ENCODE measurements at places on chromosomes 5 and 9.
A peak's percentile ranks its signal among the peaks of the same experiment; 100 is the strongest.

GRCh38 chr9:123789554-123790292 is 140.2 kb downstream of the DENND1A start:
- DNase-seq, result no peak

DNA sequence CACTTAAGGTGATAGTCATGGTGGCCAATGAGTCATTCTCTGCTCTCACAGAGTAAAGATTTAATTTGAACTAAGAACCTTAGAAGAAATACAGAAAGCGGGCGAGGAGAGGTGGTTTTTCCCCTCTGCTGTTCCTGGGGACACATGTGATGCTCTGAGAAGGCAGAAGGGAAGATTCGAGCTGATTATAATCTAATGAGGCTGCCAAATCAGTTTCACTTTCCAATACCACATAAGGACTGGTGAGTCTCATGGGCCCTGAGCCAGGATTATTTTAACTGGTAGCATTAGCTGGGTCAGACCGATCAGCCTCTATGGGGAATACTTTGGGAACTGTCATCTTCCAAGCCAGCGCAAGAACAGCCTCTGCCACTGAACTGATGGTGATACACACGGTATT is 116.5 kb downstream of the SLC1A3 start:
- no peak for DNase-seq

- DNase-seq, result peak; percentile 71
Observed at GRCh38 chr5:122415030-122415800, 103.2 kb downstream of the SNCAIP start.

GRCh38 chr5:50710838-50711237 is 44.4 kb downstream of the PARP8 start:
- DNase-seq, result no peak

DNA sequence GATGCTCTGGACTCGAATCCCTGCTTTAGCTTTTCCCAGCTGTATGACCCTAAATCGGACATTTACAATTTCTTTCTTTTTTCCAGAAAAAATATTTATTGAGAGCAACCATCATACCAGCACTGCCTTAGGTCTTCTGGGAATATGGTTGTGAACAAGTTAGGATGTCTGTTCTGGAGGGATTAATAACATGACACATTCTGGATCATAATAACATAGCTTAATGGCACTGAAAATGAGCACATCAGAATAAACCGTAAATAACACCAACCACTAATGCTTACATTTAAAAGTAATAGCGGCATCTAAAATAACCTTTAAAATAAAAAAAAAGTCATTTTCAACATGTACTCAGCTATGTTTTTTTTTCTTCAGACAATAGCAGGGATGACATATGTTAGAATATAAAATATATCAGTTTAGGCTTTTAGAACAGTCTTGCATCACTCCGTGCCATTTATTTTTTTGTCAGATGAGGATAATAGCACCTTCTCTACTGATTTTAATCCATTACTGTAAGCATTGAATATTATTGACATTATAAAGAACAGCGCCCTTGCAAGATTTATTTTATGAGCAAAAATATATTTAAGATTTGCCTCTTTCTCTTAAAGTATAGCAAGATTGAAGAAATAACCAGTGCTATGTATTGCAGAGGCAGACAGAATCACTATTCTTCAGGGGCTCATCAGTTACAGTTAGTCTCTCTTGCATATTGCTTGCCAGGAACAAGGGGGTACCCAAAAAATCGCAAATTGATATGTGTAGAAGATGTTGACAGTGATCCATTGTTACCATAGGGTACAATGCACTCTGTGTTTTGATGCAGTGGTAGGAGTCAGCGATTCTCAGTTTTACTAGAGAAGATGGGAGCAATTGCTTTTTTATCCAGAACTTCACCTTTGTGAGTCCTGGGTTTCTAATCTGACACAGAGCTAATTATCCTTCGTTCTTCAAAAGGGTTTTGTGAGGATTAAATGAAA is 168.4 kb upstream of the NR3C1 start:
- no peak for DNase-seq

GRCh38 chr9:71589612-71590011 is 178.7 kb downstream of the CEMIP2 start:
- DNase-seq, result no peak

- DNase-seq, result no peak
Observed at GRCh38 chr5:132183723-132184122, 43.9 kb downstream of the P4HA2 start.

GRCh38 chr9:25353783-25354182 is 324.5 kb downstream of the TUSC1 start:
- no peak for DNase-seq

- no peak for DNase-seq
Observed at GRCh38 chr9:93967020-93967803, 12.1 kb upstream of the BARX1 start.

GRCh38 chr9:83454076-83454475 is 84.1 kb downstream of the FRMD3 start:
- no peak for DNase-seq

- DNase-seq, result no peak
Observed at GRCh38 chr5:163562071-163562470, 56.7 kb downstream of the MAT2B start.

GRCh38 chr9:16039988-16040761 is 487.3 kb downstream of the CCDC171 start:
- no peak for DNase-seq

DNA sequence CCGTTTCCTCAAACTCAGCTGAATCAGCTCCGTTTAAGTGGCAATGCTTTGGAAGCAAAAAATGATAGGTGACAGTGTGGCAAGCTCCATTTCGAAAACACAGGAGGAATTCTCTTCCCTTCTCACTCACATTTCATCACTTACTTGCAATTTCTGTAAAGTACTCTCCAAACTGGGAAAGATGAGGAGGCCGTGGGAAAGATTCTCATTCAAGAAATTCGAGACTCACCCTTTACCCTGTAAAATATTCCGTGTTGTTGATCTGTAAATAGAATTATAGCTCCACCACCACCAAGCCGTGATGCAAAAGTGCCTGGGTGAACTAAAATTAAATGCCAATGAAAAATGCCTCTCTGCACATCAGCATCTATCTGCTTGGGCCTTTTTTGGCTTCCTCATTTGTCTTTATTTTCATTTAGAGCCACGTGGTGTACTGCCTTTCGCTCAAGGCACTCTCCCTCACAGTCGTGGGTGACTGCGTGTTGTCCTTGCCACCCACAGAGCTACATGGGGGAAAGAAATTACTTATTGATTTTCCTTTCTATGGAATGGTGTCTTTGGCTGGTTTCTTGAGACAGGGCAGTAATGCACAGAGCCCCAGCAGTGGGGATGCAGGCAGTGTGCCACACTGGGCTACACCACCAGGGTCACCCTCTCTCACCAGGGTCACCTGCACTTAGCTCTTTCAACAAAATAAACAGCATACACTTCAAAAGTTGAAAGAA is 289.3 kb upstream of the TAS2R1 start:
- DNase-seq, result no peak

- DNase-seq, result no peak
Observed at GRCh38 chr5:172402531-172403188, 51.7 kb downstream of the SH3PXD2B start.

- DNase-seq, result no peak
Observed at GRCh38 chr5:37133939-37134338, 115.2 kb downstream of the CPLANE1 start.

DNA sequence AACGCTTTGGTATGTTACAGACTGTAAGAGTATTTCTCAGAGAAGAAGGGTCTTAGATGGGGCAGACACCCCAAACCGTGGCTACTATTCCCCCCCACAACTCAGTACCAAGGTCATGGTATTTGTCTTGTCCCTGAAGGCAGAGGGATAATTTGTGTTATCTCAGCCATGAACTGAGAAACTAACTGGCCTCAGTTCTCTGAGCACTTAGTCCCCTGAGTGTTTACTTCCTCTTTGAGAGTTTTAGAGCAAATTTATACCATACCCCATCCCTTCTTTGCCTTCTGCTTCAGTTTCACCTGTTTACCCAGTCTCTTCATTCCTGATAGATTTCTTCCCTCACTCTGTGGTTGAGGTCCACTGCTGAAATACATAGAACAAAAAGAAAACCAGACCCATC is 183.9 kb downstream of the LRRC70 start:
- DNase-seq, result no peak

GRCh38 chr9:125807079-125807478 is 59.9 kb downstream of the PBX3 start:
- no peak for DNase-seq

- DNase-seq, result no peak
Observed at GRCh38 chr9:107807183-107807582, 317.6 kb upstream of the KLF4 start.

DNA sequence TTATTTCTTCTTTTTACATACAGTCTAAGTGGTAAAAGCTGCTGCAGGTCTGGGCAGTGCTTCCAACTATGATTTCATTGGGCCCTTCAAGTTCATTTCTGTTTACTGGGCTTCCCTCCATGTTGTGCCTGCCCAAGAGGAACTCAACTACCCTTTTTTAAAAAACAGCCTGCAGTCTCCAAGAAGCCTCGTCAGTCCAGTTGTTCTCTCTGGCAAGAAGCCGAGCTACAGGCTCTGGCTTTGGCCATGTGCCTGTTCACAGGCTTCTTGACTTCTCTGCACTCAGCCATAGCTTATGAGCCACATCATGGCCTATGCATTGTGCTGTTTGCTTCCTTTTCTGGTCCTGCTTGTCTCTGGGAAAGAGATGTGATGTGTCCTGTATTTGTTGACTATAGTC is 119.7 kb upstream of the PJA2 start:
- DNase-seq, result peak; percentile 80

DNA sequence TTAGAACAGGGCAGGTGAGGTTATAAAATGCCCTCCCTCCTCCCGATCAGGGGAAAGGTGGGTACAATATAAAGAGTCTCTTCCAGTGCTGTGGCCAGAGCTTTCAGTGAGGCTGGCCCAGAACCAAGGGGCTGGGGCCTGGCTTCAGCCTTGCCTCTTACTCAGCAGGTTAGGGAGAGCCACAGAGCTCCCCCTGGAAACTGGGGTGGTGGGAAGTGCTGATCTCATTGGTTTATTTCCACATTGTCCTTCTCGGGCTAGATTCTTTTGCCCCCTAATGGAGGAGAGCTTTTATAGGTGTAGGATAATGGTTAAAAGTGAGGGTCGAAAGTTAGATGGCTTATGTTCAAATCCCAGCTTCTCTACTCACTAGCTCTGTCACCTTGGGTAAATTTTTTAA is 186.7 kb upstream of the TBC1D2 start:
- no peak for DNase-seq

DNA sequence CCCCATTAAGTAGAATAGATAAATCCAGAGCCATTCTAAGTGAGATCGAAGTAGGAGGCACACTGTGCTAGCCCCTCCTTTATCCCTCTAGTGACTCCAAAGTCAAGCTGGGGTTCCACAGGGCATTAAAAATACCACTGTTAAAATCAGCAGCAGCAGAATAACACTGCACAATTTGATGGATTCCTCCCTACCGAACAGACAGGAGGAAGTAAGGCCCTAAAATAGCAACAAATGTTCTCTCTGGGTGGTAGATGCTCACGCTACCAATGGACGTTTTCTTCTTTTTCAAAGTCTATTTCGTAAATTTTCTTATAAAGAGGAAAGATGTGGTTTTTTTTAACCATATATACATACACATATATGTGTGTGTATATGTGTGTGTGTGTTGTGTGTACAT is 54.4 kb downstream of the FBXW11 start:
- DNase-seq, result no peak

- no peak for DNase-seq
Observed at GRCh38 chr5:10706326-10706725, 54.7 kb downstream of the DAP start.

GRCh38 chr9:107874137-107874536 is 384.6 kb upstream of the KLF4 start:
- no peak for DNase-seq

DNA sequence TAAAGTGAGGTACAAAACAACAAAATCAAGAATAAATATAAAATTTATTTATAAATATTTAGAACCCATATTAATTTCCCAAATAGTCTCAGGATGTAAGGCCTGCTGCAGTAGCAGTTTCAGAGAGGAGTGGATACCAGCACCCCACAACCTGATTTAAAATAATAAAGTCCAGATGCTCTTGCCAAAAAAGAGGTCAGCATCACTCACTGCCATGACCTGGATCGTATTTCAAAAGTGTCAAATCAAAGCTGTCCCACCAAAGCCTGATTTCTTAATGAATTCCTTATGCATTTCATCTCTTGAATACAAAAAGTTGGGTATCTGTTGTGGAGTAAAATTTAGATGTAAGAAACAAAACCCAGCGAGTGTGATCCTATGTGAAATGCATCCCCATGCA is 58.0 kb upstream of the ROR2 start:
- no peak for DNase-seq

GRCh38 chr9:79988126-79988525 is 416.4 kb downstream of the TLE4 start:
- DNase-seq, result no peak

- no peak for DNase-seq
Observed at GRCh38 chr5:78526049-78526525, 122.5 kb downstream of the LHFPL2 start.

GRCh38 chr5:98432378-98432777 is 341.1 kb upstream of the RGMB start:
- no peak for DNase-seq

- no peak for DNase-seq
Observed at GRCh38 chr5:109247986-109248385, 161.8 kb downstream of the PJA2 start.

DNA sequence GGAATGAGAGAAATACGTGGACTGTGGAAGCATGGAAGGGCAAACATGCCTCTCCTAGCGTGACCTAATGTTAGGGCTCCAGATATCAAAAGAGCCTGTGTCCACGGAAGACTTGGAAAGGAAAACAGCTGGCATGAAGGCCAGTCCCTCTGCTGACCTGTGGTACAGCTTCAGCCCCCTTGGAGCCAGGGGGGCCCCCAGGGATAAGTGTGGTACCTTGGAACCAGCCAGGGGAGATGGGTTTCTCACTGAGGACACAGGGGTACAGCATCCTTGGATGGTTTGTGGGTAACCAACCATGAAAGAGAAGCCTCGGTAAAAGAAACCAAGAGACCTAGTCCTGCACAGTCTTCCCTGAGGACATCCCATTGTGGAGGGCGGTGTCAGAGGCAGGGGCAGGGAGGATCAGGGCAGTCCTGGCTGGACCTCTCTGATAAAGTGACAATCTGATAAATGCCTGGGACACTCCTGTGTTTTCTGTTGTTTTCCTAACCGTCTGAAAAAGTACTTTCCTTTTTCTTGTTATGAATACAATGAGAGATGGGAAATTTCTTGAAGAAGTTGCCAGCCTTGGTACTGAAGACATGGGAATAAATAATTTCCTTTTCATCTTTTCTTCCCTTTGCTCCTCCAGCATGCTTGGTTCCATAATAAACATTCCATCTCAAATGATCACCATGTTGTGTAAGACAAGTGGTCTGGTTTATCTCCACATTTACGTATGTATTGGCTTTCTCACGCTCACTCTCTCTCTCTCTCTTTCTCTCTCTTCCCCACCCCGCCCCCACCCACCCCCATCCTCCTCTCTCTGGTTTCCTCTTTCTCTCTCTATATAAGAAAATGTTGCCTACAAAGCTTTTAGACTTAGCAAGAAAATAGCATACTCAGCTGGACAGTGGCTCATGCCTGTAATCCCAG is 102.1 kb downstream of the SUSD1 start:
- DNase-seq, result no peak

- DNase-seq, result no peak
Observed at GRCh38 chr9:114806526-114806900, 674 bp upstream of the TNFSF15 start.

GRCh38 chr5:170126626-170127025 is 20.9 kb downstream of the FOXI1 start:
- DNase-seq, result no peak

Measured in muscle of arm (tissue), 14 donors.